ENCODE measurements at places on chromosomes 7 and 10.

DNA sequence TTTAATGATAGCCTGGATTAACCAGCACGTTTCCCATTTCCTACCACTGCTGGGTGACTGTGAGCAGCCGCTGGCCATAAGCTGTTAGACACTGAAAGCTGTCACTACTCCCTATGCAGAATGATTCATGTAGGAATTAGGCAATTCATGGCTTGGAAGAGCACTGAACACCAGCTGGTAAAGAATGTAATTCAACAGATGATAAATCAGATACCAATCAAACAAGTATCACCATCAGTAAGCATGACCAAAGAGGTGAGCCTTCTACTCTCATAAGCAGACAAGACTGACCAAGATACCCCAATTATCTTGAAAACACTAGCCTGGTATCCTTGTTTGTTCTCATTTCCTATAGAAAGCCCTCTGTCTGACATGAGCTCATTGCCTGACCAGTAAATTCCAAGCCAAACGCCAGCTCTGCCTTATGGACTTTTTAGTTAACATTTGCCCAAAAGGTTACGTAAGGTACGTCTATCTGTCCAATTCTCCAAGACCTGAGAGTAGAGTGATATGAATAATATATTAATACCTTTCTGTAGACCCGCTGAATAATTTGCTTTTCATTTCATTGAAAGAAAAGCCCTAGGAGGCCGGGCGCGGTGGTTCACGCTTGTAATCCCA, 127.7 kb downstream of the ELMO1 start:
- DNase-seq = peak; percentile 62

GRCh38 chr10:25226775-25227682, 52.2 kb downstream of the GPR158 start:
- DNase-seq = peak; percentile 41

DNA sequence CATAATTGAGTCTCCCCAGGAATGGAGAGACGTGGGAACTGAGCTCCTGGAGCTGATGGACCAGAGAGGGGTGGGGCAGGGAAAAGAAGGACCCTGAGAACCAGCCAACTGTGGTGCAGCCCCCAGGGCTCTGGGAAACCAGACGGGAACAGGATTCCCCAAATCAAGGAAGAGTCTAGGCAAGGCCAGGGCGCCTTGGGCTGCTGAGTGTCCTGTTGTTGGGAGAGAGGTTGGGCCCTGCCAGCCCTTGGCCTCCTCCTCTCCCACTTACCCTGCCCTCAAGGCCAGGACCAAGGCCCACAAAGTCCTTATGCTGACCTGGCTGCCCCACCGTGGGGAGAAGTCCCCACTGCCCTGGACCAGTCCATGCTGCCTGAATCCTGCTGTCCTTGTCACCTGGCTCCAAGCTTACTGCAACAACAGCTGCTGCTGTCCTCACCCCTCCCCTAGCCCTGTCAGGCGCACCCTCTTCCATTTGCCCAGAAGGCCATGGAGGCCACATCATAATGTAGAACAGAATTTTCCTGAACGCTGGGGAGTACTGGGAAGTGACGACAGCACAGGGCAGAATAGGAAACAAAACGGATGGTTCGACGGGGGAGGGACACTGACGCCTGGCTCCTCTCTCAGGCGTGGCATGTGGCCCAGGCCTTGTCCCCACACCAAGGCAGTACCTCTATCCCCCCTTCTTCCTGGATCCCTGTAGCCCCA, 132.9 kb upstream of the ZMIZ1 start:
- DNase-seq = no peak

DNA sequence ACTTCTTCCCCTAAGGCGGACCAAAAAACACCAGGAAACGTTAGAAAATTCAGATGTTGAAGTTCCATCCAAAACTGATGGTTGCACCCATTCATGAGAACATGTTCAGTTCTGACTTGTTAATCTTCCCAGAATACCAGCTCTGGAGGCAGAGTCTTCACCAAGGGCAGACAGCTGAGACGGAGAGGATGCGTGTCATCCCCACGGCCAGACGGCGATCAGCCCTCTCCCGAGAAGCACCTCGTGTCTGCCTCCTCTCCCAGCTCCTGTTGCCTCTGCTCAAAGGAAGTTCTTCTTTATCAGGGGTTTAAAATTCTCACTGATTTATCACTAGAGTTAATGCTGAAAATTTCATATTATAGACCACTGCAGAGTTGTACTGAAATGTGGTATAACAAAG, 269.7 kb downstream of the ZMYND11 start:
- no peak for DNase-seq
